Stromal cell of bone marrow (primary cell): ENCODE measurements at places on chromosomes 3 and 15.
A peak's percentile ranks its signal among the peaks of the same experiment; 100 is the strongest.

DNA sequence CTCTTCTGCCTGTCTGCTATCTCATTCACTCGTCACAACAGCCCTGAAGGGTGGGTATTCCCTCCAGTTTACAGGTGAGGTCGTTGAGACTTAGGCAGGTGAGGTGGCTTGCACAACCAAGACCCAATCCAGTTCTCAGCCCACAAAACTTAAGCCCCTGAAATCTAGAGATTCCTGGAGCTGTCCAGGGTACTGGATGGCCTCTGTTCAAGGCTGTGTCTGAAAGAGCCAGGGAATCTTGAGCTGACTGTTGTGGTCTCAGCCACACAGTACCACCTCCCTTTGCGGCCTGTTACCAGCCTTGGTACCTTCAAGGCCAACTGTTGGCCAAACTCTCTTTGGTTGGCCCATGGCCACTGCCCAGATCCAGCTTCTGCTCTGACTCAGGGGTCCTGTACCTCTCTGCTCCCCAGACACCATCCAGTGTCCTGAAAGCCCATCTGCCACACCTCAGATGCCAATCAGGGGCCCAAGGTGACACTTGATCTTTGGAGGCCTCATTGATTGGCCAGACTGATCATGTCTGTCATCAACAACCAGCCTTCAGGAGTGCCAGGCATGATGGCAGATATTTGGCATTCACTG, 10.9 kb upstream of the FAM107A start:
- DNase-seq: no peak

DNA sequence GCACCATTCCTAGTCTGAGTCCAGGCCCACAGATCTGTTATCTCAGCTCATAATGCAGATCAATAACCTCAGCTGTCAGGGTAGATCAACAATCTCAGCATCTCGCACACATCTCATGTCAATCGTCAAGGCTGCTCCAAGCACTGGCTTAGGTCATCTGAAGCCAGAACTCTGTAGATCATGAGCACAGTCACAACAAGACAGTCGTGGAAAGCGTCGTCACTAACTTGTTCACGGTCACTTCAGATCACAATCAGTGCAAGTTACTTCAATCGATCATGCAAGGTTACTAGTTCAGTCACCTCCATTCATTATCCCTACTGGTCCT, 71.8 kb downstream of the RBPMS2 start:
- DNase-seq: no peak

GRCh38 chr15:40115670-40116093, 7.0 kb upstream of the BMF start:
- DNase-seq: no peak

- no peak for DNase-seq
These were observed 61.2 kb upstream of the EPHB3 start for GRCh38 chr3:184500344-184500923.

GRCh38 chr3:140199743-140200142, 264.8 kb downstream of the CLSTN2 start:
- DNase-seq: no peak

- peak; percentile 86 for DNase-seq
These were observed 79.7 kb downstream of the FBN1 start for GRCh38 chr15:48565560-48566482.

DNA sequence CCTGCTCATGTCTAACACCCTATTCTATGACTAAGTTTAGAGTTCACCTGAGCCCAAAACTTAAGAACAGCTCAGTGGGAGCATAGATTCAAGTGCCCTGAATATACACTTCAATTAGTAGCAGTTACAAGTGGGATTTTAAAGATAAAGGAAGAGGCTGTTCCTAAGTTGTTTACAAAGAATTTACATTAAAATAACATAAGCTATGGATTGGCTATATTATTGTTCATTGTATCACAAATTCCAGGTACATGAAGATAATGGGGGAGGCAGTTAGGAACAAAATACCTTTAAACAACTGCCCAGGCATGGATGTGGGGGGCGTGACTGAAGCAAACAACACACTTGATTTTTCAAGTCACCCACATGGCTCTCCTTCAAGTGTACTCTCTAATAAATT, 52.7 kb downstream of the ROPN1B start:
- no peak for DNase-seq

DNA sequence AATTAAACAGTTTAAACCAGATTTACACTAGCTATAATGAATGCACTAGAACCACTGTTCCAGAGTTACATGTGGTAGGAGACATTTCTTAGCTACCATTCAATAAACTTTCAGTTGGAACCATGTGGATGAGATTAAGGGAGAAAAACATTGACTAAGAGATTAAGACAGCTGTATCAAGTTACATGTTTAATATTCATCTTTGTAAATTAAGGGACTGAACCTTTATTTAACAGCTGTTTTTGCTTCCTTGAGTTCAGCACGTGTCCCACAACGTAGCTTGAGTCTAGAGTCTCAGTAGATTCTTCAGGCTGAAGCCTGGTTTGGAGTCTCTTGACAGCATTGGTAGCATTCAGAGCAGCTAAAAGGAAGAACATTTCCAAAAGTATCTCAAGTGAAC, 27.2 kb upstream of the CFAP44 start:
- no peak for DNase-seq

GRCh38 chr15:33581032-33581431, 270.3 kb downstream of the RYR3 start:
- peak; percentile 48 for DNase-seq

GRCh38 chr15:90188914-90189748, 12.0 kb upstream of the SEMA4B start:
- DNase-seq: no peak

DNA sequence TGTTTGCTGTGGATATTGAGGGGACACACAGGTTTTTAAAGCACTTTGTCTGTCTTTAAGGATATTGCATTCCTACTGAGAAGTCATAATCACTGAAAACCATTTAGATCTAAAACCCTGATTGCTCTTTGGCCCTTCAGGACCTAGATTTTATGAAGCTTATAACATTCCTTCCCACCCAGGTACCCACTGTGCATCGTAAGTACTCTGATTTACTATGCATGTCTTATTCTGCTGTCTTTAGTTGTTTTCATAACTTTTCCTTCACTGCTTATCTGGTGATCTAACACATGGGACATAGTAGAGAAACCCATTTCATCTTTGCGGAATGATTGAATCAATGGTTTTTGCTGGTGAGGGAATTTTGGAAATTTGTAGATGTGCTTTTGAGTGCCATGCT, 247.0 kb upstream of the RARB start:
- no peak for DNase-seq

DNA sequence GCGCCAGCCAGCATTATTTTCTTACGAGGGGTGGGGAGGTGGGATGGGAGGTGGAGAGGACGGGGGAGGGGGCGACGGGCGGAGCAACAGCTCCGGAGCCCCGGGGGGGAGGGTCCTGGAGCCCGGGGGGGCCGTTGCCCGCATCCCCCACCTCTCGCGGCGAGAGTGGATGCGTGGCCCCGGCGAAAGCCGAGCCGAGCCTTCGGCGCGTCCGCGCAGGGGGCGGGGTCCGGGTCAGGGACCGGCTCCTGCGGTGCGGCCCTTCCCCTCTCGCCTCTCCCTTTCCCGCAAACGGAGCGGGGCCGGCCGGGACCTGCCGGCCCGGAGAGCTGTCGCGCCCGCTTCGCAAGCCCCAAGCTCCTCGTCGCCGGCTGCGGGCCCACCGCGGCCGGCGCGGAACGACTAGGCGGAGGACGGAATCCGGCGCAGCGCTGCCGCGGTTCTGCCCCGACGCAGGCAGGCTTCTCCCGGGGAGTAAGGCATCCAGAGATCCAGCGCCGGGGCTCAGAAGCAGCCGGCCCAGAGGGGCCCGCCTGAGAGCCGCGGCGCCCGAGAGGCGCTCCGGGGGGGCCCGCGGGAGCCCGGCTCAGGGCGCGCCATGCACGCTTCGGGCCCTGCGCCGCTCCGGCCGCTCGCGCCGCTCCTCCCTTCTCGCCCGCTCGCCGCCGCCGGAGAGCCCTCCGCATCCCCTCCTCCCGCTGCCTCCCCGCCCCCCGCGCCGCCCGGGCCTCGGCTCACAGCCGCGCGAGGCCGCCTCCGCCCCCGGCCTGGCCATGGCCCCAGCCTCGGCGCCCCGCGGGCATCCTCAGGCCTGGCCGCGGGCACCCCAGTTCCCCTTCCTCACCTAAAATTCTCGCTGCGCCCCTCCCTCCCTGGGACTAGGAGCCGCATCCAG, 459 bp upstream of the ADCY5 start:
- DNase-seq: no peak
